ENCODE measurements at places on chromosomes 3 and 15.

DNA sequence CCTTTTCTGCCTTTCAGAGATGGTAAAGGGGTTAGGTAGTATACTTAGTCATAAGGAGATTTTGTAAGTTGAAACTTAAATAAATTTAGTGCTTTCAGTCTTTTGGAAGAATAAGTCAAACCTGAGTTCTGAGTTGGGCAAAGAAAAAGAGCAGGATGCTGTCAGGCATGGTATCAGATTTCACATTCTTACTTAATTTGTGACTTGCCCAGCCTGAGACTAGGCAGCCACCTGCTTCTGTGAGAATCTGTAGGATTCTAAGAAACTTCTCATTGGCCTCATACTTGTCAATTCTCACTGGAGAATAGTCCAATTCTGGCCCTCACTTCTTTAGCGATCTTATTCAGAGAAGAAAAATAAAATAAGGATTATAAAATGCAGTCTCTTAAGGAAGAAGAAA is 577.5 kb downstream of the DIPK2A start:
- no peak for DNase-seq

- DNase-seq = no peak
Measured at GRCh38 chr3:98730886-98731537, 32.1 kb upstream of the ST3GAL6 start.

- DNase-seq = no peak
Measured at GRCh38 chr3:38986901-38987300, 64.8 kb downstream of the SCN11A start.

DNA sequence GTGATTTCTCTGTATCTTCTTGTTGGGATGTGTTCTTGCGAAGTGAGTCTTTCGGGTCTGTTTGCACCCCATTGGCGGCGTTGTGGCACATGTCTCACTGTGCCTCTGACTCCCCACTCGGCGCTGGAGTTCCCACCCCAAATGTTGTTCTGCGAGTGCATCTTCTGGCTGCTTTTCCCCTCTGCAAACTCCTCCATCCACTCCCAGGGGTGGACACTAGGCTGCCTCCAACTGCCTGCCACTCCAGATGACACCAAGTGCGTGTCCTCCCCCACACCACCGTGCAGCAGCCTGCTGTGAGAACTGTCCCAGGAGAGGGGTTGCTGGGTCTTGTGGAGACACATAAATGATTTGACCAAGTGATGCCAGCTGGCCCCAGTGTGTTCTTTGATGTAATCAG is 17.6 kb downstream of the EFCC1 start:
- no peak for DNase-seq

DNA sequence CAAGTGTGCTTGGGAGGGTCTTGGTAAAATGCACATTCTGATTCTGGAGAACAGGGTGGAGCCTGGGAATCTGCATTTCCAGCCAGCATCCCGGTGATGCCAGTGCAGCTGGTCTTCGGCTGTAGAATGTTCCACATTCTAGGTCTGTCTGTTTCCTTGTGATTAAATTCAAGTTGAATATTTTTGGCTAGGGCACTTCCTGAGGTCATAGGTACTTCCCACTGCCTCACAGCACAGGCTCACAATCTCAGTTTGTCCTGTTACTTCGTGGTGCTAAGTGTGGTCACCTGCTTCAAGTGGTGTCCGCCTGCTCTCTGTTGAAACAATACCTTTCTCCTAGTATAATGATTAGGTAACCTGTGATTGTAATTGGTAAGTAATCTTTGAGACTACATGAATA is 40.1 kb downstream of the FLNB start:
- DNase-seq = peak; percentile 56

- DNase-seq = no peak
Measured at GRCh38 chr3:48194446-48195071, 6.3 kb upstream of the CDC25A start.

GRCh38 chr15:89364741-89365450 is 30.3 kb upstream of the POLG start:
- DNase-seq = no peak

DNA sequence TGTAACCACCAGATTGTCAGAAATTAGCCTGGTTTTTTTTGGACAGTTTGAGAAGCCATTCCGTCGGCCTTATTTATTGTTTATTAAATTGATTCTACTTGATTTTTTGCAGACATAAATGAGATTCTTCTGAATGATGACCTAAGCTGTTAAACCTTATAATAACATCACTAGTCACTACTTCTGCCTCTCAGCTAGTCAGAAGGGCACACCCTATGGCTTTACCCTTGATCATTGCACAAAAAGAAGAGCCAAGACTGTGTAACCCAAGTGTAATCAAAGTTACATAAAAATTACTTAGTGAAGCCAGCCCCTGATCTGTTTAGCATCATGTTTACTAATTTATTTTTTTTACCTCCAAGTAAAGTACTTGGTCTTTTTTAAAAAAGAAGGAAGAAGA is 64.3 kb downstream of the CHL1 start:
- DNase-seq = no peak

DNA sequence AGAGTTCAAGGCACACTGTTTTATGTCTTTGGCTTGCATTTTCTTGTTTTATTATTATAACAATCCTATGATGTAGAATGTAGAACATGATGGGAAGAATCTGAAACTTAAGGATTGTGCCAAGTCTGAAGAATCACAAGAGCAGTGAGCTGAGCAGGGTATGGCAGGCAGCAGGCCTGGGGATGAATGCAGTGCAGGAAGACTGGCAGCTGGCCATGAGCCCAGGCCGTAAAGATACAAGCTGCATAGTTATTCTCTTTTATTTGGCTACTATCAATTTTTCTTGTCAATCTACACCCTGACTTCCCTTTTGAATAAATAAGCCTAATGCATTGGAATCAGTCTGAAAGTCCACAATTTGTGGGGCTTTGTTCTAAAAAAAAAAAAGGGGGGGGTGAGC is 89.6 kb upstream of the ARPP21 start:
- no peak for DNase-seq

DNA sequence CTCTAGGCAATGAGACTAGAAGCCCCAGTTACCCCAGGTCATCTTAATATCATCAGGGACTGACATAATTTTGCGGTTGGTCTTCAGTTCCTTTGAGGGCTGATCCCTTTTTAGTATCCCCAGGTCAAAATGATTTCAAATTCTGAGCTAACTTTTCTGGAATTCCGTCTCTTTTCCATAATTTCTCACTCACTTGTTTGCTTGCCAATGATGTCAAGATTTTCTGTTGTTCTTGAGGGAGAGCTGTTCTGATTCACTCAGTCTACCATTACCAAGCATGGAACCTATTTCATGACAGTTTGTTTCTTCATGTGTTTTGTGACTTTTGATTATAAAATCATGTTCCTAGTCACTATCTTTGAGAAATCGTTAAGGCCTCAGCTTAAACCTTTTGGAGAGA is 190.5 kb upstream of the LYSMD4 start:
- DNase-seq = no peak

GRCh38 chr3:80734920-80735319 is 967.1 kb upstream of the ROBO1 start:
- no peak for DNase-seq

- no peak for DNase-seq
Measured at GRCh38 chr3:194816748-194817591, 131.3 kb downstream of the FAM43A start.

DNA sequence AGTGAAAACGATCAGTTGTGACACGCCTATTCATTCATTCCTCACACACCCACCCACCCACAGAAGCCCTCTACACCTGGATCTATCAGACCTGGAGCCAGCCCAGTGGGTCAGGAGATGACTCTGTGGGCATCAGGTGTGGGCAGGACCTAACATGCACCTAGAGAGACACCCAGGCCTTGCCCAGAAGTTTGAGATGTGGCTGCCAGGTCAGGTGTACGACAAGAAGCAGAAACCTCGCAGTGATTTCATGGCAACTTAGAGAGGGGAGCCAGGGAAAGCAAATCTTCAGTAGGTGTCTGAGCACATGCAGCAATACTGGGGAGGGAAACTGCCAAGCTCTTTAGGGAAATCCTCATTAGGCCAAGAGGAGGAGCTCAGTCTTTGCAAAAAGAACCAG is 264.7 kb upstream of the ROPN1 start:
- DNase-seq = no peak

- DNase-seq = peak; percentile 96
Measured at GRCh38 chr15:70492240-70493177, 270.8 kb downstream of the UACA start.

DNA sequence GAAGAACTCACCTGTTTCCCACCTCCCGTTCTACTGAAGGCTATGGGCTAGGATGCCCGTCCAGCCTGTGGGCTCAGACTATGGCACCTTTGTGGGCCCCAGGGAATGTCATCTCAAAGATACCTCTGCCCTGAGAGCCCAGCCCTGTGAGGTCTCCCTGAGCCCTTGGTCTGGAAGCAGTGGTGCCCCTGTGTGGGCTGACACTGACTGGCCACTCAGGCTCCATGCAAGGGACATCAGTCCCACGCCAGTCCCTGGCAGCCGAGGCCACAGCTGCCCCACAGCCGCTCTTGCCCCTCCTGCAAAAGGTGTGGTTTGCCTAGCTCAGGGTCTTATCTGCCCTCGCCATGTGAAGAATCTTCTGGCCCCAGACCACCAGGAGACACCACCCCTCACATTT is 106.9 kb downstream of the KLF13 start:
- no peak for DNase-seq

- peak; percentile 91 for DNase-seq
Measured at GRCh38 chr15:82122746-82123400, 77.1 kb upstream of the MEX3B start.

DNA sequence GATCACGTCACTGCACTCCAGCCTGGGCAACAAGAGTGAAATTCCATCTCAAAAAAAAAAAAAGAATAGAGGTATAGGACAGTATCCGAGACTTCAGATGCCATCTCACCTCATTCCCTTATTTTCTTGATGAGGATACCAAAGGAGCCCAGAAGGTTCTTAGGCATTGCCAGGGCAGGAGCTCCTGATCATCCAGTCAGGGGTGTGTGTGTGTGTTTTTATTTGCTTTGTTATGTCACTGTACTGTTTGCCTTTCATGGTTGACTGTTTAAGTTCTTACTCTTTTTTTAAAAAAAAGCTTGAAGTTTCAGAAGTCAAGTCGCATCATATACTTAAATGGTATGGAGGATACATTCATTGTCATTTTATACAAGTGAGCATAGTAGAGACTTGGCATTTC is 140.0 kb upstream of the BHLHE40 start:
- no peak for DNase-seq

- no peak for DNase-seq
Measured at GRCh38 chr3:190036631-190037030, 84.1 kb downstream of the P3H2 start.

DNA sequence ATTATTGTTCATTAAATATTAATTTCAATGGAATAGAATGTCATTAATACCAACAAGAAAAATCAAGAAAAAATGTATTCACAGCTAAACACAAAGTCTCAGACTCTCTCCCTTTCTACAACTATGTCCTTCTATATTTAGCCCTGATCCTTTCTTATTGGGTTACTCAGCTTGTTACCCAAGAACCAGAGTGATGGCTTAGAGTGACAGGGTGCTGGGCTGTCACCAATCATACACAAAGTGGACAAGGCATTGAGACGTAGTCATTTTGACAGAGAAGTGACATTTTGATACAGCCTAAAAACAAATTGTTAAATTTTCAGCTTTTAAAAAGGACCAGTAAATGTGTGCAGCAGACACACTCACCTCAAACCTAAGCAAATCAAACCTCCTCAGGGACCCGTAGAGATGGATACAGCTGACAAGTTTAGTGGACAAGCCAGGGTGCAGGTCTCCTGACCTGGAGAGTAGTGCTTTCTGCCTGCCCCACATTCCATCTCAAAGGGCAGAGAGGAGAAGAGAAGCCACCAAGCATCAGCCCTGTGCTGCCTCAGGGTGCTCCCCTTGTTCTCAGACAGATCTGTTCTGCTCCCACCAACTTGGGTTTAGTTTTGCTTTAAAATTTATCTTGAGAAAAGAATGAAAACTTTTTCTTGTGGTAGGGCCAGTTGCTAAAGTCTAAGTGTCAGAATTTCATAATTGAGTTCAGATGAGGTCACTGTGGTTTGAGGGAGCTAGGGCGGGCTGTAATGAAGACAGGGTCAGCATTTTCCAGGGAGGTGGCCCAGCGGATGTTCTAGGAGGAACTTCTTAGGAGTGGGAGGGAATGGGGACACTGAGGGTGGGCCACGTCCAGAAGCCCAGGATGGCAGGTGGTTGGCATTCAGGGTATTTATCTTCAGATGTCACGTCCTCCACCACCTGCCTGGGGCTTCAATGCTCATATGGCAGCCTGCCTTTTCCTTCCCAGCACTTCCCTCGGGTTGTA is 136.5 kb upstream of the TBL1XR1 start:
- no peak for DNase-seq

DNA sequence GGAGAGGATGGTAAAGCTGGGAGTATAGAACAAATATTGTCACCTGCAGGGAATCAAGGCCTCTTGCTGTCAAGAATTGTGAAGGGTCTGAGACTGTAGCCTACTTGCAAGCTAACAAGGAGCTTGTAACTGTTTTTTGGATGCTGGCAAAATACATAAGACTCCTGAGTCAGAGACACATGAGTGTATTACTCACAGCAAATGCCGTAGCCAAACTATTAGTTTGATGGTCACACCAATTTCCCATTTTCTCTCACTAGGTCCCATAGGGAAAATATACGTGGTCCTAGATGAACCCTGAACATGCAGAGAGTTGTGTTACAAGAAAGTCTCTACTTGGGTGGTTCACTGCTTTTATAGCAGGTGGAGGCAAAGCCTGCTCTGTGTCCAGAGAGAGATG is 44.7 kb upstream of the LIPC start:
- DNase-seq = no peak

- DNase-seq = no peak
Measured at GRCh38 chr3:147875498-147875897, 466.3 kb downstream of the ZIC1 start.

GRCh38 chr15:71080166-71080565 is 35.1 kb upstream of the THSD4 start:
- no peak for DNase-seq

DNA sequence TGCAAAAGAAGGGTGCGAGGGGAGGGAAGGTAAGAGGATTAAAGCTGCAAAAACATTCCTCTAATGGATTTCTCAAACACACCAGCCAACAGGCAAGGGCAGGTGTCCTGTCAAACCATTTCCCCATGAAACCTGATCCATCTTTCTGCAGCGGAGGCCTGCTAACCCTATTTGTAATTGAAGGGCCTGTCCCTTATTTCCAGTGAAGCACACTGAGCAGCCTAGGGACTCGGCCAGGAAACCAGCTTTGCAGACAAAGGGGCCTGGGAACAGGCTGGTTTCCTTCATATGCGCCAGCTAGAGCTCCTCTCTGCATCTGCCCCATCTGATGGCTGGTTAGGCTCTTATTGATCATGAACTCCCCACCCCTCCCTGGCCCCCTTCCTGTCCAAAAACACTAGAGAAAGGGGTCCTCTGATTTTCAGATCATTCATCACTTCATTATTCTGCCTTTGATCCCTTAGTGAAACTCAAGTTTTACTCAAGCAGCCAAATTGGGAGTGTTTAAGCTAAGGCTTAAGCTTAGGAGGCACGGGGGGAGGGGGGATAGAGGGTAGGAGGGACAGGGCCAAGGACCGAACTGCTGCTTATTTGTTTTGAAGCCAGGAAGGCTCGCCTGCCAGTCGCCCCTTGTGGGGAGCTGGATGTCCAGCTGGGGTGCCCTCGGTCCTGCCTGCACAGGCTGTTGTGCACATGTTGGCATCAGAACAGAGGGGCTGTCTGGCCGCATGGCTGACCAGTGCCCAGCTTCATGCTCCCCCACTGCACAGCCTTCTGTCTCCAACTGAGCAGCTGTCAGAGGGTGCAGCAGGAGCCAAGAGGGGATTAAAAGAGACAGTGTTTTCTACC is 53.1 kb downstream of the BOC start:
- DNase-seq = no peak

- DNase-seq = no peak
Measured at GRCh38 chr3:11607816-11608215, 35.9 kb downstream of the VGLL4 start.
